ENCODE measurements at places on chromosomes 16 and 17. TPM values are rescaled to one million over a fixed set of nuclear protein-coding genes. Genes with fewer than 3 reads are reported as not detected.
A peak's percentile ranks its signal among the peaks of the same experiment; 100 is the strongest.

GRCh38 chr17:28645576-28645939 lies 600 bp upstream of the BLTP2 start:
- H3K36me3 ChIP-seq, result peaks cover 72% of the 10 kb centered on the region
- DNase-seq, result no peak
- H3K4me3 ChIP-seq, result peak overlapping the region; percentile 97

DNA sequence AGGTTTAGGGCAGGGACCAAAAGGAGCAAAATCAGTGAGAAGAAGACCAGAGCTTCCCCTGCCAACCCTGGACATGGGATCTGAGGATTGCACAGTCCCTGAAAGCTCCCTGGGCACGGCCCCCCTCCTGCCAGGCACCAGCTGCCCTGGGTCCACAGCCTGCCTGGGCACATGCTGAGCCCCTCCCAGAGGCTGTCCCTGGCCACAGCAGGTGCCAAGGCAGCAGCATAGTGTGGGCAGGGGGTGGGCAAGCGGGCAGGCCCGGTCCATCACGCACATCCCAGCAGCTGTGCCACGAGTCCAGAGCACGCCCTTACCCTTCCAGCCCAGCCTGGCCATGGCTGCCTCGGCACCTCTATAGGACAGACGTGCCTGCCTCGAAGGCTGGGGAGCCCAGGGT lies 12.7 kb downstream of the SCN4A start:
- no peak overlapping the region for H3K27ac ChIP-seq
- H3K36me3 ChIP-seq, result no peaks in the 10 kb centered on the region
- no peak for DNase-seq
- no peak overlapping the region for H3K4me3 ChIP-seq
- H3K4me1 ChIP-seq, result no peaks in the 10 kb centered on the region

- DNase-seq, result no peak
- H3K36me3 ChIP-seq, result peaks cover 51% of the 10 kb centered on the region
- peaks cover 38% of the 10 kb centered on the region for H3K4me1 ChIP-seq
- no peaks in the 10 kb centered on the region for H3K27me3 ChIP-seq
- H3K4me3 ChIP-seq, result no peak overlapping the region
Observed at GRCh38 chr17:82107341-82107860, 9.4 kb upstream of the FASN start.

SHISA6 gene
- total RNA-seq, result not detected

DNA sequence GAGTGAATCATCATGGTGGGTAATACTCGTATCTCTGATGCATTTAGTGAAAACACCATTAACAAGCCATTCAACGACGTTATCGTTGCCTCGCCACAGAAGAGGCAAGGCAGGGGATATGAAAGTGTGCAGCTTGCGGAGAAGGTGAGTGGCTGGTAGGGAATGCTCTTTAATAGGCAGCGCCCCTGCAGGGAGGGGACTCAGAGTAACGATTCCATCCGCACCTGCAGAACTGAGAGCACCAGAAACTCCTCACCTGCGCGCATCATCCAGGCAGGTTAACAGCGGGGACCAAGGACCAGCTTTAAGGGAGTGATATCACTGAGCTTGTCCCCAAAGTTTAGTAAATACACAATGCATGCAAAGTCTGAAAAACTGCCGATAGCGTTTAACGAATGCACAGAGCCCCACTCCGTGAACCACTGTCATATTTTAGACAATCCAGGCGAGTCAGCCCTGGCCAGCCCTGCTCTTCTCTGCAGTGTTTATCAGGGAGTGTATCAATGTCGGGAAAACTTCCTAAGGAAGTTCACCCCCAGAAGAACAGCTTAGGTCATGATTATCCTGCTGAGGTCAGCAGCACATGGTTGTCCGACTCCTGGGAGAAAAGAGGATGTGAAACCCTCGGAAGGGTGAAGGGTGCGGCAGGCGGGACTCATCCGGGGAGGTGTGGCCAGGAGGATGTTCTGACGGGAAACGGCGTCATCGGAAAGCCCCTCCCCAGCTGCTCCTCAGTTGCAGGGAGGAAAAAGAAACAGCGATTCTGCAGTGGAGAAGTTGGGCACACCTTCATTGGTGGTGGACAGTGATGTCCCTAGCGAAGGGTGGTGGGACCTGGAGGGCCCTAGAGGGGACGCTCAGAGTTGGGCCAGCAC lies 68.5 kb upstream of the DNAH17 start:
- no peaks in the 10 kb centered on the region for H3K36me3 ChIP-seq
- peaks cover 58% of the 10 kb centered on the region for H3K27me3 ChIP-seq
- H3K27ac ChIP-seq, result no peak overlapping the region

APOH gene
- not detected for total RNA-seq

CHST5 gene
- total RNA-seq, result 0.42 TPM

DNA sequence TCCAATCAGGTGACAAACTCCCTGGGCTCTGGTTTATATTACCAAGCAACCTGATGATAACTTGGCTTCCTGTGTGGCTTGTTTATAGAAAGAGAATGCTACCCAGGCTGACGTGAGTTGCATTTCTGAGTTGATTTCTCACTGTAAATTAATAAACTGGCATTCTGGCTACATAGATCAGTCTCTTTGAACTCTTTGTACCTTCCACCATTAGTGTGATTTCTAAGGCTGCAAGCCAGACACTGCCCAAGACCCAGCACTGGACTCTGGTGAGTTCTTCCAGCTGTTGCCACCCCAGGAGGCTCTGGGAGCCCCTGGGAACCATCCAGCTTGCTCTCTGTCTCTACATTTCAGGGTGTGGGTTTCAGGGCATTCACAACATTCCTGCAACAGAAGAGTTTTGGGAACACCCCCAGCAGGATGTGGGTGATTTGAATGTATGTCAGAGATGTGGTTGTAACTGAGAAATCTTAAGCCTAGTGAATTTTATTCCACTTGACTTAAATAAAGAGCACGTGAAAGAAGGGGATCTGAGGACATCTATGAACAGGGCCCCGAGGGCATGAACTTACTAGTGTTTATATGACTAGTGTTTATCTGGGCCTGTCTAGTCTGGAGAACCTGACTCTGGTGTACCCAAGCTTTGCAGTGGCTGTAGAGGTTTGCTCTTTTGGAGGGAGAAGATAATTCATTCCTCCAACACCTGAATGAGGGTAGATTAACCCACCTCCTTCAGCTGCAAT lies 30.3 kb upstream of the LRRC37A start:
- peak overlapping the region; percentile 33 for H3K4me3 ChIP-seq
- DNase-seq, result peak; percentile 74
- peaks cover 32% of the 10 kb centered on the region for H3K27me3 ChIP-seq

GRCh38 chr17:20930081-20930760 lies 112.6 kb downstream of the USP22 start:
- H3K4me1 ChIP-seq, result peaks cover 12% of the 10 kb centered on the region
- H3K27me3 ChIP-seq, result no peaks in the 10 kb centered on the region
- H3K36me3 ChIP-seq, result no peaks in the 10 kb centered on the region
- no peak for DNase-seq
- H3K4me3 ChIP-seq, result no peak overlapping the region

DNA sequence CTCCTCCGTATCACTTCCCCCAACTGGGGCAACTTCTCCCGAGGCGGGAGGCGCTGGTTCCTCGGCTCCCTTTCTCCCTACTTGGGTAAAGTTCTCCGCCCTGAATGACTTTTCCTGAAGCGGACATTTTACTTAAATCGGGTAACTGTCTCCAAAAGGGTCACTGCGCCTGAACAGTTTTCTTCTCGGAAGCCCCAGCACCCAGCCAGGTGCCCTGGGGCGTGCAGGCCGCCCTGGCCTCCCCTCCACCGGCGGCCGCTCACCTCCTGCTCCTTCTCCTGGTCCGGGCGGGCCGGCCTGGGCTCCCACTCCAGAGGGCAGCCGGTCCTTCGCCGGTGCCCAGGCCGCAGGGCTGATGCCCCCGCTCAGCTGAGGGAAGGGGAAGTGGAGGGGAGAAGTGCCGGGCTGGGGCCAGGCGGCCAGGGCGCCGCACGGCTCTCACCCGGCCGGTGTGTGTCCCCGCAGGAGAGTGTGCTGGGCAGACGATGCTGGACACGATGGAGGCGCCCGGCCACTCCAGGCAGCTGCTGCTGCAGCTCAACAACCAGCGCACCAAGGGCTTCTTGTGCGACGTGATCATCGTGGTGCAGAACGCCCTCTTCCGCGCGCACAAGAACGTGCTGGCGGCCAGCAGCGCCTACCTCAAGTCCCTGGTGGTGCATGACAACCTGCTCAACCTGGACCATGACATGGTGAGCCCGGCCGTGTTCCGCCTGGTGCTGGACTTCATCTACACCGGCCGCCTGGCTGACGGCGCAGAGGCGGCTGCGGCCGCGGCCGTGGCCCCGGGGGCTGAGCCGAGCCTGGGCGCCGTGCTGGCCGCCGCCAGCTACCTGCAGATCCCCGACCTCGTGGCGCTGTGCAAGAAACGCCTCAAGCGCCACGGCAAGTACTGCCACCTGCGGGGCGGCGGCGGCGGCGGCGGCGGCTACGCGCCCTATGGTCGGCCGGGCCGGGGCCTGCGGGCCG lies 1.6 kb downstream of the HIC1 start:
- DNase-seq, result no peak
- H3K27me3 ChIP-seq, result peaks cover 25% of the 10 kb centered on the region
- H3K4me3 ChIP-seq, result no peak overlapping the region
- H3K27ac ChIP-seq, result no peak overlapping the region
- peaks cover 8% of the 10 kb centered on the region for H3K4me1 ChIP-seq
- H3K36me3 ChIP-seq, result peaks cover 5% of the 10 kb centered on the region

- peaks cover 36% of the 10 kb centered on the region for H3K36me3 ChIP-seq
- DNase-seq, result peak; percentile 57
- peaks cover 21% of the 10 kb centered on the region for H3K4me1 ChIP-seq
- H3K27me3 ChIP-seq, result peaks cover 84% of the 10 kb centered on the region
- peak within 1 kb of the TSS; percentile 81 for H3K4me3 ChIP-seq
Observed at GRCh38 chr16:2963723-2964474, at the start of gene KREMEN2. Gene KREMEN2 (plus strand): TSS chr16:2964275. CDS start chr16:2964521, 246 bp downstream.

C16orf54 gene
- total RNA-seq, result not detected

- no peak overlapping the region for H3K4me3 ChIP-seq
- H3K4me1 ChIP-seq, result no peaks in the 10 kb centered on the region
- H3K27me3 ChIP-seq, result no peaks in the 10 kb centered on the region
Observed at GRCh38 chr16:924806-925205, 46.0 kb downstream of the LMF1 start.

DNA sequence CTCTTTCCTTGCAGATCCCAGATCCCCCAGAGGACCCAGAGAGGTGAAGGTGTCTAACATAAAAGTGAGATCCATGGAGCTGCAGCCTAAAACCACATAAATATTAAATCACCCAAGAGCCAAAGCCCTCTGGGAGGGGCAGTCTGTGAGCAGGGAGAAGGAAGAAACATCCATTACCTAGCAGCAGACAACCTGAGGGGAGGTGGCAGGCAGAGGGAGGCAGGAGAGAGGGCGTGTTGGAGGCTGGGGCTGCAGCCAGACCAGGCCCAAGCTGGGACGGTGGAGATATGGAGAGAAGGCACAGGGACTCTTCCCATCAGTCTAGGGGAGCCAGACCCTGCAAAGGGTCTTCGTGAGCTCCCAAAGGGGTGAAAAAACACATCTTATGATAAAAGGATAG lies 101.1 kb downstream of the SHISA6 start:
- H3K4me3 ChIP-seq, result no peak overlapping the region
- DNase-seq, result no peak
- H3K27ac ChIP-seq, result no peak overlapping the region

DYNLRB2 gene
- total RNA-seq, result not detected

DNA sequence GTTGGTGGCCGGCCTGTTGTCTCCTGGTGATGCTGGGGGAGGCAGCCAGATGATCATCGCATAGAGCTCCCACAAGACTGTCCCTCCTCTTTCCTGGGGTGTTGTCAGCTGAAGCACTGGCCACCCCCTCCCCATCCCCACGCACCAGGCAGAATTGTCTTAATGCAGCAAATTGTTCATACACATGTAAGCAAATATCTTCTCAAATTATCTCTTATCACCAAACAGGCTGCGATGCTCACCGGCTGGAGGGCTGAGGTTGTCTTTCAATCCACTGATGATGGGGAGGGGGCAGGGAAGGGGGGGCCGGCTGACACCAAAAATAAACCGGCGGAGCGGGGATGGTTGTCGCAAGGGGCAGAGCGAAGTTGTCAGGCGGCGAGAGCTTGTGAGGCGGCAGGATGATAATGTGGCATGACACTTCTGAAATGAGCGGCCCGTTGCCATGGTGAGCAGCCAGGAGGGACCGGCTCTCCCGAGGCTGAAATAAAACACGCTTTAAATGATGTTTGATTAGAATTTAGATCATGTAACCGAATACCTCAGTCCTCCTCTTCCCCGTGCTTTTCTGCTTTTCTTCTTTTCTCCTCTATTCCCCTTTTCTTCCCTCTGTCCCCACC lies 59.8 kb downstream of the MRM1 start:
- no peak overlapping the region for H3K4me3 ChIP-seq
- no peaks in the 10 kb centered on the region for H3K36me3 ChIP-seq
- peaks cover 11% of the 10 kb centered on the region for H3K4me1 ChIP-seq
- H3K27me3 ChIP-seq, result peaks cover 100% of the 10 kb centered on the region
- H3K27ac ChIP-seq, result no peak overlapping the region

DNA sequence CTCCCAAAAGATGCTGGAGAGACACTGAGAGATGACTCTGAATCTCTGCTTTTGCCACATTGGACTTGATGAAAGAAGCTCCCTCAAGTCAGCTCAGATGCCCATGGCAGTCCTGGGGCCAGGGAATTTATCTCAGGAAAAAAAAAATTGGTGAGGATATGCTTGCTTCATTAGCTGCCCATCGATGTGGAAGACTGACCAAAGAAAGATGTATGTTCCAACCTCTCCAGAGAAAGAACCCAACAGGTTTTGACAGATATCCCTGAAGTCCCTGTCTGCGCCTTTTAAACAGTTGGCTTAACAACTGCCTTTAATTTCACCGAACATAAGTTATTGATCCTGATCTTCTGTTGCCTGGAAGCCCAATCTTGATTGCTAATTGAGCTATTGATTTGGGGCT lies 137.4 kb downstream of the TMEM114 start:
- H3K27ac ChIP-seq, result no peak overlapping the region
- DNase-seq, result no peak
- H3K4me3 ChIP-seq, result no peak overlapping the region
- H3K4me1 ChIP-seq, result no peaks in the 10 kb centered on the region

DNA sequence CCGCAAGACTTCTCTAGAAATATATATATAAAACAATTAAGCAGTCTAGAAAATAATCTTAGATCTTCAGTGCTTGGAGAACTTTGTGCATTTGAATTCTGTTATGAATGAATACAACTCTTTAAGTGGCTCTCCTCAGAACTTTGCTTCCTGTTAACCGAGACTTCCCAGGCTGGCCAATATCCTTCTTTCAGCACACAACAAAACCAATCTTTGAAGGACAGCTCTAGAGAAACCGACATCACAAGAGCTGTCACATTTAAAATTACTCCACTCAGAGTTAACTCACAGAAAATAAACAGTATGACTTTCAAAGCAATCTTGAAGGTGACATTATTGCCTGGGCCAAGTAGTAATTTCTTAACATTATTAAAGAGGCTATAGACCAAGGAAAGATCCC lies 49.7 kb upstream of the ITGA2B start:
- no peaks in the 10 kb centered on the region for H3K27me3 ChIP-seq
- peaks cover 26% of the 10 kb centered on the region for H3K36me3 ChIP-seq
- no peak overlapping the region for H3K4me3 ChIP-seq

DNA sequence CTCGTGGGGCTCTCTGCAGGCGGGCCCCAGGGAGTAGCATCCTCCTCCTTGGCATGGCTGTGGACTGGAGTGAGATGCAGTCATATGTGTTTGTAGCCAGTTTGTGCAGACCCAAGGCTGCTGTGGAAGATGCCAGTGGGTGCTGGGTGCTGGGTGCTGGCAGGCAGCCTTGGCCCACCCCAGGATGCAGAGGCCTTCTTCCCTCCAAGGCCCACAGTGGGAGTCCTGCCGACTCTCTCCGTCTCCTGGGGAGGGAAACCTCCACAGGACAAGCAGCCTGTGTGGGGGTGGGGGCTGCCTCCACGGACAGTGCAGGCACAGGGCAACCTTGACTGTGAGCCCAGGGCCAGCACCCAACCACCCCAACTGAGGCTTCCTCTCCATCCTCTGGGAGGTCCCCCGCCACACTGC lies 13.8 kb upstream of the TMEM92 start:
- H3K27me3 ChIP-seq, result peaks cover 76% of the 10 kb centered on the region
- no peaks in the 10 kb centered on the region for H3K36me3 ChIP-seq
- H3K4me1 ChIP-seq, result no peaks in the 10 kb centered on the region
- DNase-seq, result no peak
- no peak overlapping the region for H3K4me3 ChIP-seq

PAM16 gene
- total RNA-seq, result 72.7 TPM

Data from Calu3 (cell line).